ENCODE measurements at places on chromosomes 2 and 18.

- no peak for ATAC-seq
Observed at GRCh38 chr2:221095356-221095755, 476.7 kb downstream of the EPHA4 start.

DNA sequence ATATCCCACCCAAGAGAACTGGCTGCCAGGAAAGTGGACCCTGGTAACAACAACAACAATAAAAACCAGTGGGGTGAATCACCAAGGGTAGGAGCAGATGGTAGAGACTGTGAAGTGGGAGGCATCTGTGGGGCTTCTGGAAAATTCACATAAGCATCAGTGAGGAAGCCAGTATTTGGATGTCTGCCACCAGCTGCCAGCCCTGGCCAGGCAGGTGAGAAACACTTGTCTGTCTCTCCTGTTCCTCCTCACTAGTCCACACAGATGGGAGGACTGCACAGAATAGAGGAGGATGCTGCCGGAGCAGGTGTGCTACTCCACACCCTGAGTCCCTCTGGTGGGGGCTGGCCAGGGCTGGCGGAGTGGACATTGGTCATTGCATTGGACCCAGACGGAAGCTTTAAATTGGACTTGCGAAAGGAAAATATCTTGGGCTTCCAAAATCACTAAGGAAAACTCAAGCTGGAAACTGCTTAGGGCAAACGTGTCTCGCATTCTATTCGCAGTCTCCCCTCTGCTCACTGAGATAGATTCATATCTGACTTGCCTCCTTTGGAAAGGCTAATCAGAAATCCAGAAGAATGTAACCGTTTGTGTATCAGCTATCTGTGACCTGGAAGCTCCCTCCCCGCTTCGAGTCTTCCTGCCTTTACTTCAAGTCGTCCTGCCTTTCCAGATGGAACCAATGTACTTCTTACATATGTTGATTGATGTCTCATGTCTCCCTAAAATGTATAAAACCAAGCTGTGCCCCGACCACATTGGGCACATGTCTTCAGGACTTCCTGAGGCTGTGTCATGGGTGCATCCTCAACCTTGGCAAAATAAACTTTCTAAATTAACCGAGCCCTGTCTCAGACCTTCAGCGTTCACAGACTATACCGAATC, 69.1 kb downstream of the NAB1 start:
- no peak for ATAC-seq

- no peak for ATAC-seq
Observed at GRCh38 chr18:23574611-23575308, 11.5 kb downstream of the NPC1 start.

GRCh38 chr2:67997528-67997900, 65.3 kb downstream of the C1D start:
- no peak for ATAC-seq

Data from motor neuron (in vitro differentiated cells).